ENCODE measurements at places on chromosomes 4 and X.

DNA sequence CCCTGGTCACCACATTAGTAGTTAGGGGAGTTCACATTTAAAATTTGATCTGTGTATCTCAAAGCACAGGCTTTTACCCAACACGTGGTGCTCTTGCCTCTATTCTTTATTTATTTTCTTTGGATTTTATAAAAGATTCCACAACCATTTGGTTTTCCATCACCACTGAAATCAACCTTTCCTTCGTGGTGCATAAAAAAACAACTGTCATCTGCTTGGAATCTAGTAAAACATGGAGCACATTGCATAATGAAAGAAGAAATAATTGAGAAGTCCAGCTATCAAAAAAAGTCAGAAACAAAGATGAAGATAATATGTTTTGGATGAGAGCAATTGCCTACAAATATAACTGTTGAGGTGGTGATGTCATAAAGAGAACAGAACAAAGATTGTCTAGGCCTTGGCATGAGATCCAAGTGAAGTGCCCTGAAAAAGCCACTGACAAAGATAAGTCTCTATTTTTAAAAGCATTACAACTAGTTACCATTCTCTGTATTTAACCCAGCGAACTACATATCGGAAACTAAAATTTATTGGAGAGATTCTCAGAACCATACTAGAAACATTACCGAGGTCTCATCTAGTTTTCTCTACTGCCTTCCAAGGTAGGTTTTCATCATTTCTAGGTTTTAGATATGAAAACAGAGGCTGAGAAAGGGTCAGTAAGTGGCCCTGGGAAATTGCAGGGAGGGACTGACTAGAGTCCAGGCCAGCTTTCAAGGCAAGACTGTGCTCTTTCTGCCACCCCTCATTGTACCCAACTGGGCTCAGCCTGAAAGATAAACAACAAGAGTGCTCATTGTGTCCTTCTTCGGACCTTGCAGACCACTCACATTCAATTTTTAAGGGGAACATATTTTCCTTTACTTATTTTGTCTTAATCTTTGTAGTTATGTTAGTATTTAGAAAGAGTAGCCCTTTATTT is 127.3 kb downstream of the MAD2L1 start:
- no peak for DNase-seq

- no peak for DNase-seq
Measured at GRCh38 chr4:152815078-152815477, 35.3 kb downstream of the ARFIP1 start.

GRCh38 chr4:1759818-1760223 is 33.3 kb upstream of the FGFR3 start:
- no peak for DNase-seq

DNA sequence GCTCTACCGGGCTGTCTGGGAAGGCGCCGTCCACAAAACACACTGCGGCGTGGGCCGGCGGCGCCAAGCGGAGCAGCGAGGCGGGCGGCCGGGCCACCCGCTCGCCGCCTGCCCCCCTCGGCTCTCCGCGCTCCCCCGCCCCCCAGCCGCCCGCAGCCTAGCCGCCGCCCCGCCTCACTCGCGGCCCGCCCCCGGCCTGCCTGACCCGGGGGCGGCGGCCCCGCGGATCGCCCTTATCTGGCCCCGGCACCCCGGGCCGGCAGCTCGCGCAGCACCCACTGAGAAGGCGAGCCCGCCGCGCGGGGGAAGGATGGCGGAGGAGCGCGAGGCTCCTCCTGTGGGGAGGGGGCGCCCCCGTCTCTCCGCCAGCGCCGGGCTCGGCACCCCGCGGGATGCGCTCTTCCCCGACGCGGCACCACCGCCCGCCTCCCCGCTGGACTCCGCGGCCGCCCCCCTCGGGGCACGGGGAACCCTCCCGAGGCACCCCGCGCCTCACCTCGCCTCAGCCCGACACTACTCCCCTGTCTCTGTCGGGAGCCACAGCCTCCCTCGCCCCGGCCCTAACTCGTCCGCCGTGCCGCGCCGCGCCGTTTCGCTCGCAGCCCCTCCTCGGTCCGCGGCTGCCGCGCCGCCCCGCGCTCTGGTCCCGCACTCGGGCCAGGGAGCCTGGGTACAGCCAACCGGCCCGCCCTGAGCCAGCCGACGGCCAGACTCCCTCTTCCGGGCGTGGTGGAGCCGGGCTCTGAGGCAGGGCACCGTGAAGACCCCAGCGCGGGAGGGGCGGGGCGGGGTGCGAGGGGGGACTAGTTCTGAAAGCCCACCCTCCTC is 566 bp downstream of the ATP11C start:
- peak; percentile 84 for DNase-seq

DNA sequence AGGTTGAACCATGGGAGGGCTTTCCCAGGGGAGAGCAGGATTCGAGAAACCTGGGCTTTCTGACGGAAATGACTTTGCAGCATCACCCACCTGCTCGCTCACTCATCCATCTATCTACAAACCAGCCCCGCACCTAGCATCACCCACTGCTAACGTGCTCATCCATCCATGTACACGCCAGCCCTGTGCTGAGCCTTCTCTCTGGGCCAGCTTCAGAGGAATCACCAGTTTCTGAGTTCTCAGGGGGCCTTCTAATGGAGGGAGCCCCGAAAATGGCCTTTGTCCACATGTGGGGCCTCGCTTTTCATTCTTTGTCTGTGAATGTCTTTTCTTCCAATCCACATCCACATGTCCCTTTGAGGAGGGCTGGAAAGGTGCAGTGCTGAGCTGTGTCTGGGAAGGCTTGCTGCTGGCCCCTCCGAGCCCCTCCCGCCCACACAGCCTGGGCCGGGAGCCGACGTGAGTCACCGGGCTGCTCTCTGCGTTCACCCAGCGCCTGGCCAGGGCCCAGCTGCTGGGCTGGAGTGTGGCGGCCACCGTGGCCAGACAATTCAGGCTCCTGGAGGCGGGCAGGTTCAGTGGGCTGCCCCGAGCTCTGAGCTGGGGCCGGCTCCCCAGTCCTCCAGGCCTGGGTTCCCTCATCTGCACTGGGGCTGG is 14.7 kb downstream of the SORCS2 start:
- peak; percentile 77 for DNase-seq

Measured in ELF-1 (cell line).